ENCODE measurements at places on chromosomes 16 and 17.

DNA sequence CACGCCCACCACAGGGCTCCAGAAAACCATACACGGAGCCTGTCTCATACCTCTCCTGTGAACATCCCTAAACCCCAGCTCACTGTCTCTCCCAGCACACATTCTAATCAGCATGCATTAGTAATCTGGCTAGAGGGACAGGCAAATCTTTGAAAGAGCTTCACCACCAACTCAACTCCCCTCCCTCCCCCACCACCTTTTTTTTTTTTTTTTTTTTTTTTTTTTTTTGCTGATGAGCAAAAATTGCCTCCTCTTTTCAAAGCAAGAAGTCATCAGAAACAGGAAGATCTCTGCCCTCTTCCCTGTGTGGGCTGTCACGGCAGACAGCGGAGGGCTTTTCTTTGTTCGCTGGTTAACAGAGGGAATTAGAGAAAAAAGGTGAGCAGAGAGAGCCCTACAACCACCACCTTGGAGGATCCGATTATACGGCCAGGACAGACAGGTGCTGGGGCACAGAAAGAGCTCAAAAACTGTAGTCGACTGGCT lies 19.9 kb downstream of the GAS7 start:
- DNase-seq = no peak

GRCh38 chr16:17162560-17162959 lies 308.2 kb downstream of the XYLT1 start:
- DNase-seq = no peak

DNA sequence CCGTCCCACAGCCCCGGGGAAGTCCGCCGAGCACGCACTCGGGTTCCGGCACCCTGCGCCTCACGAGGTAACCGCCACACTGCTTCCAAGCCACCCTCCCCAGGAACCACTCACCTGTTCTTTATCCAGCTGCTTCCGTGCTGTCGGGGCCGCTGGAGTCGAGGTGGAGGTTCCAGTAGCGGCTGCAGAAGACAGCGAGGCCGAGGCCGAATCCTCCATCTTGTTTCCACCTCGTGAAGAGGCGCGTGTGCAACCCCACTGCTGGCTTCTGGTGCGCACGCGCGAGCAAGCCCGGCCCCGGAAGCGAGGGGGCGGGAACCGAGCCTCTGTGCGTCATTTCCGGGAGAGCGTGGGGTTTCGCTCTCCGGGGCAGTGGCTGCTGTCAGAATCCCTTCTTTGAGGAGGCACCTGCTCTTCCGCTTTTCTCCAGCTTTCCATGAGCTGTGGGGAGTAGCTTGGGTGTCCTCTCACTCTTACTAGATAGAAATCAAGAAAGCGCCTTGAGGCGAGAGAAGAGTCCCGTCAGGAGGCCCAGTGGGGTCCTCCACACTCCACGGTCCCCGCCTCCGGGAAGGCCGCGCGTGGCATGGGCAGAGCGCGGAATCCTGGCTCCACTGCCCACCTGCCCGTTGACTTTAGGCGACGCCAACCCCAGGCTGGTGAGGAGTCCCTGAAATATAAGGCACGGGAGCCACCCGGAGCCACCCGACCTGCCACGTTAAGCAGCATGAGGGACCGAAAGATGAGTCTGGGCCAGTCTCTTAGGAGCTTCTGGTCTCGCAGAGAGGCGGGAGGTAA lies at the start of gene RSL1D1:
Gene RSL1D1, minus strand, starts transcription at position 249 of the 798 bp plus-strand sequence. Its CDS starts 30 bp downstream, at position 219.
- DNase-seq = peak; percentile 70

DNA sequence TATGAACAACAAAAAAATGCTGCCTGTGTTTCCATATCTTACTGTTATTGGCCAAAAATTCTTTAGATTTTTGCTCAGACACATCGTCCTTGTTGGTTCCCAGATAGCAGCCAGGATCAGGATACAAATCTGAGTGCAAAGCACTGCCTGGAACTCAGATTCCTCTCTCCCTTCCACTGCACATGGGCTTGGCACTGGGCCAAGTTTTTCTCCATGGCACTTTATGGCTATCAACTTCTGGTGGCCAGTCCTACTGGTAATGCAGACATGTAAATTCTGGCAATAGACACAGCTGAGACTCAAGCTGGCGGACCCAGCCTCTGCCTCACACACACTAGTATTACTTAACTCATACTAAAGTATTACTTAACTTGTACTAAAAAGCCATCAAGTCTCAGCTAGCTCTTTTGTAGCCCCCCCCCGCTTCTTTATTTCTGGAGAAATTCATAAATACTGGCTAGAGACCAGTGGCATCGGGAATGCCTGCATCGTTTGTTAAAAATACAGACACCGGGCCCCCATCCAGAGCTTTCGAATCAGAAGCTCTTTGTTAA lies 181.2 kb upstream of the COX10 start:
- DNase-seq = no peak

DNA sequence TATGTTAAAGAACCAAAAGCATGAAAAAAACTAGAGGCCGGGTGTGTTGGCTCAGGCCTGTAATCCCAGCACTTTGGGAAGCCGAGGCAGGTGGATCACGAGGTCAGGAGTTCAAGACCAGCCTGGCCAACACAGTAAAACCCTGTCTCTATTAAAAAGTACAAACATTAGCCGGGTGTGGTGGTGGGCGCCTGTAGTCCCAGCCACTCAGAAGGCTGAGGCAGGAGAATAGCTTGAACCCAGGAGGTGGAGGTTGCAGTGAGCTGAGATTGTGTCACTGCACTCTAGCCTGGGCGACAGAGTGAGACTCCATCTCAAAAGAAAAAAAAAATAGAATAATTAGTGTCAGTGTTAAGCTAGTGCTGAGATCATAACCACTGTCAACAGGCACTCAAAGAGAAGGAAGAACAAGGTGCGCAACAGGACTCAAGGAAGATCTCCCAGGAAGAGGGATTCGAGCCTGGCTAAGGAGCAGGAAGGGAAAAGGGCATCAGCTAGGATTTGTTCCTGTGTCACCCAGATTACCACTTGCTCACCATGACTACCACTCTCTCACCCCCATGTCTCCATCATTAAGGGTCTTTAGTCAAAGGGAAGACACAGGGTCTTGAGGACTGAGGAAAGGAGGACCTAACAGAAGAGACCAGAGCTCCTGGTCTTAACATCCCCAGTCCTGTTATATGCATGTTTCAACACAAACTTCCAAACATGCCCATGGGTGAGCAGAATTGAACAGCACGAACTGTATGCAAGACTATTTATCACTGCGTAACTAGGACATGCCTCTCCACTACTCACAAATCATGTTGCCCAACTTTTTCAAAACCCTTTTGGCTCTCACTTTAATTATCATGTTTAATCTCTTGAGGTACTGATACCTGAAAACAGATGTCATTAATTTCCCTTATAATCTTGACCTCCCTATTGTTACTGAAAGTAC lies 88.3 kb upstream of the PLEKHM1 start:
- DNase-seq = no peak

DNA sequence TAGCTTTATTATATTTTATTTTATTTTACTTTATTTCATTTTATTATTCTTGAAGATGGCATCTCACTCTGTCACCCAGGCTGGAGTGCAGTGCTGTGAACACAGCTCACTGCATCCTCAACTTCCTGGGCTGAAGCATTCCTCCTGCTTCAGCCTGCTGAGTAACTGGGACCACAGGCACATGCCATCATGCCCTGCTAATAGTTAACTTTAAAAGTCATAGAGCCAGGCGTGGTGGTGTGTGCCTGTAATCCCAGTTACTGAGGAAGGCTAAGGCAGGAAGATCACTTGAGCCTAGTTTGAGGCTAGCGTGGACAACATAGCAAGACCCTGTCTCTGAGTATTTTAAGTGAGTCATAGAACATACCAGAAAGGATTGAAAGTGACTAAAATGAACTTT lies 38.7 kb downstream of the ESRP2 start:
- DNase-seq = no peak

GRCh38 chr17:40074871-40075200 lies 12.1 kb downstream of the THRA start:
- no peak for DNase-seq

DNA sequence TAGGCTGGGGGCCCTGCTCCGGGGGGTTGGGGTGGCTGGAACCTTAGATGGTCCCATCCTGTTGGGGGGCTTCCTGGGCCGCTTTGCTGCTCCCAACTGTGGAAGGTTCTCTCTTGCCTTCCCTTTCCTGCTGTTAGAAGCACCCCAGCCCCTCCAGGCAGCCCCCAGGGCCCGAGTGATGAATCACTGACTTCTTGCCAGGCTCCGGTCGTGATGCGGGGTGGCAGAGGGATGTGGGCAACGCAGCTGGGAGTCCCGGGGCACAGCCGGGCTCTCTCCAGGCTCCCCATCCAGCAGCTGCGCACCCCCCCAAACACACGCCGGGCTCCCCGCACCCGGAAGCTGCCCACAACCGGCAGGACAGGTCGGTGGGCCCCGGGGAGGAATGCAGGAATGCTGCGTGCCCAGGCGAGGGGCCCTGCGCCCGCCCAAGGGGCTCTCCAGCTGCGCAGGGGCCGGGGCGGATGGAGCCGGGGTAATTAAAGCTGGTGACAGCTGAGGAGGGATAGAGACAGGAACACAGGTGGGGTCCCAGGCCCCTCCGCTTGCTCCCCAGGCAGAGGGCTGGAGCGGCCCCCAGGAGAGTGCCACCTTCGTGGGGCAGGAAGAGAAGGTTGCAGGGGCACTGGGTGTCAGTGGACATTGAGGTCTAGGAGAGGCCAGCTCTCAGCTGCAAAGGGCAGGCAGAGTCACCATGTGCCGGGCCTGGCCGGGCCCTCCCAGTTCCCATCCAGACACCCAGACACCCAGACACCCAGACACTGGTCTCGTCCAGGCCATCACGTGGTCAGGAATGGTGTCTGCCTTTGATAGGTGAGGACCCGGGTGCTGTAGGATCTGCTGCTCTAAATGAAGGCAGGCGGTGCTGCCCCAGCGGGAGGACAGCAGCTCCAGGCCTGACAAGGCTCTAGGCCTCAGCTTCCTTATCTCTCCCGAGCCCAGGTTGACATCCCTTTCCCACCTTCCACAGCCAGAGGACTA lies 15.0 kb upstream of the SLC38A10 start:
- DNase-seq = no peak

DNA sequence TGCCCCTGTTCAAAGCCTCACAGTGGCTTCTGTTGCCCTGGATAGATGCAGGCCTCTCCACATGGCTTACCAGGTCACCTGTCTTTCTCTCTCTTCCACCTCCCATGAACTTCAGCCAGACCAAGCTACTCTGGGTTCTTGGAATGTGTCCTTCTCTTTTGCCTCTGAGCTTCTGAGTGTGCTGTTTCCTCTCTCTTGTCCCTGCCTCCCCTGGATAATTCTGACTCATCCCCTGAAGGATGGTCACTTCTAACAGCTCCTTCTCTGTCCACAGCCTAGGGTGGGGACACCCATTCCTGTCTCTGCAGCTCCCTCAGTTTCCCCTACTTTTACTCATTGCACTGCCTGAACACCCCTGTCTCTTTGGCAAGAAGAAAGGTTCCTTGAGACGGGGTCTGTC lies 2.9 kb downstream of the GUCY2D start:
- DNase-seq = no peak

GRCh38 chr17:2803386-2803785 lies 7.1 kb downstream of the RAP1GAP2 start:
- no peak for DNase-seq

DNA sequence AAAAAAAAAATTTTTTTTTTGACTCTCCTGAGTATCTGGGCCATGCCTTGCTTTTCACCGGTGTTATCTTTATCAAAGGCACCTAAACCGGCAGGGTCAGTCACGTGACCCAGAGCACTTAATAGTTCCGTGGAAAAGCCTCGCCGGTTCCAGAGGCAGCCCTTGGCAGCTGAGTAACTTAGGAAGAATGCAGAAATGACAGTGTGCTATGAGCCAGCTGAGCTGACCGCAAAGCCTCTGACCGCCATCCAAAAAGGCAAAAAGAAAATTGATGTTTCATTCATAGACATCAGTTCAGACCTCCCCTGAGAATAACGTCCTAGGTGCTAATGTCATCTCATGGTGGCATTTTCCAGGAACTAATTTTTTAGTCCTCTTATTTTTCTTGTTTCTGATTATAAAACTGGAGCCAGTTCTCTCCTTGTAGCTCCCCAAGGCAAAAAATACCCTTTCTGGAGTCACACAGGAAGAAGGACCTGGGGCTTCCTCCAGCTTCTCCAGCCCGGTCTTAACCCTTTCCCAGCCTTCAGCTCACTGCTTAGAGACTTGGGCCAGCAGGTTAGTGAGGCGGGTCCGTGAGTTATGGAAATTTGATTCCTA lies 122.6 kb downstream of the SOCS1 start:
- peak; percentile 56 for DNase-seq

GRCh38 chr17:65696739-65697394 lies 135.4 kb upstream of the AXIN2 start:
- DNase-seq = no peak

DNA sequence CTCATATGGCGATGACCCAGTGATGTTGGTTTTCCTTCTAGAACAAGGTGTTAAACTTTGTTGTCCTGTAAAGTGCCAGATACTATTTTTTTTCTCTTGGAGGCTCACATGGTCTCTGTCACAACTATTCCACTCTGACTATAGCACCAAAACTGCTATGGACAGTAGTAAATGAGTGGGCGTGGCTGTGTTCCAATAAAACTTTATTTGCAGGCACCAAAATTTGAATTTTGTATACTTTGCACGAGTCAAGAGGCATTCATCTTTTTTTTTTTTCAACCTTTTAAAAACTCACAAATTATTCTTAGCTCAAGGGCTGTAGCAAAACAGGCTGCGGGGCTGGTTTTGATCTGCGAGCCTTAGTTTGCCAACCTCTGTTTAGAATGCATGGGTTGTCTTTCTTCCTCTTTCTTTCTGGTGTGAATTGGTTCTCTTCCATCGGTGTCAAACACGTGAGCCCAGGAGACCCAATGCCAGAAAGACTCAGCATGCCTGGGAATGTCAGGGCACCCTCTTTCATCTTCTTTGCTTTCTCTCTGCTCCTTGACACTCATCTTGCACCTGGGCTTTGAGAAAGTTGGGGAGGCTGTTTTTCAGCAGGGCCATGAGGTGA lies 2.1 kb downstream of the SYT17 start:
- DNase-seq = no peak

- no peak for DNase-seq
Measured at GRCh38 chr17:2264067-2264860, 39.3 kb downstream of the SMG6 start.

DNA sequence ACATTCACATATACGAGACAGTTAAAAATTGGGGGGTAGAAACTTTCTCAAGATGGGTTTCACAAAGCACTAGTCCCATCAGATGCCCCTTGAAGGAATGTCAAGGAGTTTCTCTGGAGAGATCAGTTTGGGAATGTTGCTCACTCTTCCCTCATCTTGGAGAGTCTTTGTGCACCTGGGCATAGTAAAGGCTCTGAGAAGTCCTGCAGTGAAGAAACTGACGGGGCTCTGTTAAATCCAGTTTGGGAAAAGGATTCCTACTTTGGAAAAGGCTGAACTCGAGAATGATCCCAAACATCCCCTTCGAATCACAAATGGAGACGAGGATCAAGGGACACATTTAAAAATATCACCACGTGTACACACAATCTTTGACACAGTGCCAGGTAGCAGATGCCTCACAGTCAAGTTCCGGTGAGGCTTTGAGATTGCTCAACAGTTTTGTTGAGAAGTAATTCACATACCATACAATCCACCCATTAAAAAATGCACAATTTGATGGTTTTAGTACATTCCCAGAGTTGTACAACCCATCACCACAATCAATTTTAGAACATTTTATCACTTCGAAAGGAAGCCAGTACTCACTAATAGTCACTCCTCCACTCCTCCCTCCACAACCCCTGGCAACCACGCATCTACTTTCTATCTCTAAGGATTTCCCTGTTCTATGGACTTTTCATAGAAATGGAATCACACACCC lies 203.4 kb upstream of the FOXF1 start:
- DNase-seq = no peak

GRCh38 chr17:81909966-81910839 lies 996 bp downstream of the PCYT2 start:
- DNase-seq = no peak
